ENCODE measurements at places on chromosomes 2 and 18. TPM values are rescaled to one million over a fixed set of nuclear protein-coding genes. Genes with fewer than 3 reads are reported as not detected.

- H3K36me3 ChIP-seq = no peaks in the 10 kb centered on the region
- no peak for DNase-seq
- H3K27me3 ChIP-seq = peaks cover 10% of the 10 kb centered on the region
Observed at GRCh38 chr18:63850020-63850419, 37.5 kb upstream of the SERPINB2 start.

DNA sequence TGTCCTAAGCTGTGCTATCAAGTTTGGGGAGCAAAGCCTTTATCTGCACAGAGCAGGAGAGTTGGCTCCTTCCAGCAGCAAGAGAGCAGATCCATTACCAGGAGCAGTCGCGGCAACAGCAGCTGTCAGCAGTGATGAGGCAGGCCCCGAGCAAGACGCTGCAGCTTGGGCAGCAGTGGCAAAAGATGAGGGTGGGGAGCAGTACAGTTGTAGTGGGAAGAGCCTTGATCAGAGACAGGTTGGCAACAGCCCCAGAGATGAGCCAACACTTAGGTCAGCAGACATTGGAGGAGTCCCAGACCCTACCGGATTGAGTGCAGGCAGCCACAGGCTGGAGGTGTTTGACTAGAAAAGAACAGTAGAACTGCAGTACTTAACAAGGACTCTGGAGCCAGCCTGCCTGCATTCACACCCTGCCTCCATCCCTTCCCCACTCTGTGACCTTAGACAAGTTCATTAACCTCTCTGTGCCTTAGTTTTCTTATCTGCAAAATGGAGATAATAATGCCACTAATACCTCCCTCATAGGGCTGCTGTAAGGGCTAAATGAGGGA is 117.1 kb upstream of the SERTAD2 start:
- H3K27ac ChIP-seq = no peak overlapping the region
- DNase-seq = no peak
- peaks cover 5% of the 10 kb centered on the region for H3K27me3 ChIP-seq
- H3K4me3 ChIP-seq = no peak overlapping the region
- peaks cover 17% of the 10 kb centered on the region for H3K4me1 ChIP-seq

DNA sequence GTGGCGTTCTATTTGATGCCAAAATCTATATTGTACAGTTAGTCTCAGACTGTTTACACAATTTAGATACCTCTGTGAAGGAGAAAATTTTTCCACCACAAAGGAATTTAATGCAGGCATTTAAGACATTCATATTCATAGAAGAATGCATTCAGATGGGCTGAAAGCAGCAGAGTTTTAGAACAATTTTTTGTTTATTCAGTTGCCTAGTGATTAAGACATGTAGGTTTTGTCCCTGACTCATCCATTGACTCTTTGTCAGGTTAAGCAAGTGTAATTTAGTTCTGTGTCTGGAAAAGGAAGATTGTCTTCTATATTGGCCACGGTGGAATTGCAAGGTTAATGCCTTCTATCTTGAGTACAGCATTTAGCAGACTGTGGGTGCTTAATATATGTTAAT is 515.0 kb downstream of the PARD3B start:
- H3K27ac ChIP-seq = no peak overlapping the region
- no peaks in the 10 kb centered on the region for H3K36me3 ChIP-seq
- H3K4me1 ChIP-seq = no peaks in the 10 kb centered on the region

GRCh38 chr2:176270100-176270750 is 983 bp downstream of the MTX2 start:
- no peak for DNase-seq
- H3K4me1 ChIP-seq = peaks cover 25% of the 10 kb centered on the region
- H3K36me3 ChIP-seq = no peaks in the 10 kb centered on the region
- H3K27me3 ChIP-seq = no peaks in the 10 kb centered on the region

DNA sequence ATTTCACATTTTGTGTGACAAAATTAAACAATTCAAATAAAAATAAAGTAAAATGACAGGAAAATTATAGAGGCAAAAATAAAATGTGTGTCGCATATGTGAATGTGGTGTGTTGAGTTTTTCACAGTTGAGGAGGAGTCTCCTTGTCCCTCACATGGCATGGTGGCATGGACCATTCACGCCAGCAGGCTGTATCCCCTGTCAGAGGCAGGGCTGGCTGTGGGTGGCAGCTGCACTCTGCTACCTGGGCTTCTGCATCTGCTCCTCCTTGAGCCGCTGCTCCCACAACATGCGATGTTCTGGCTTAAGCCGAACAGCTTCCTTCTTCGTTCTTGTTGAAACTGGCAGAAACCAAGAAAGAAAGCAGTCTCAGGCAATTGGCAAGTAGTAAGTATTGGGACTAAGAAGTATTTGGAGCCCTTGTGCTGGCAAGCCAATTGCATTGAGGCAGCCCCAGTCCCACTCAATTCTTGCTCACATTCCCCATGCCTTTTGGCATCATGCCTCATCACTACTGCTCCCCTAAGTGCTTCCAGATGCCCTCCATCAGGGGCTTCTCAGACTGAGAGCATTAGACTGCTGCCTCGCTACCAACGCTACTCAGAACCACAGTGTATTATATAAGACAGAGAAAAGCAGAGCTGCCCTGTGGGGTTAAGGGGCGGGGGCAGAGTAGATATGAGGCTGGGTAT is 177.9 kb upstream of the NABP1 start:
- no peaks in the 10 kb centered on the region for H3K36me3 ChIP-seq
- H3K27ac ChIP-seq = no peak overlapping the region
- no peak for DNase-seq
- no peak overlapping the region for H3K4me3 ChIP-seq
- no peaks in the 10 kb centered on the region for H3K4me1 ChIP-seq
- H3K27me3 ChIP-seq = no peaks in the 10 kb centered on the region

DNA sequence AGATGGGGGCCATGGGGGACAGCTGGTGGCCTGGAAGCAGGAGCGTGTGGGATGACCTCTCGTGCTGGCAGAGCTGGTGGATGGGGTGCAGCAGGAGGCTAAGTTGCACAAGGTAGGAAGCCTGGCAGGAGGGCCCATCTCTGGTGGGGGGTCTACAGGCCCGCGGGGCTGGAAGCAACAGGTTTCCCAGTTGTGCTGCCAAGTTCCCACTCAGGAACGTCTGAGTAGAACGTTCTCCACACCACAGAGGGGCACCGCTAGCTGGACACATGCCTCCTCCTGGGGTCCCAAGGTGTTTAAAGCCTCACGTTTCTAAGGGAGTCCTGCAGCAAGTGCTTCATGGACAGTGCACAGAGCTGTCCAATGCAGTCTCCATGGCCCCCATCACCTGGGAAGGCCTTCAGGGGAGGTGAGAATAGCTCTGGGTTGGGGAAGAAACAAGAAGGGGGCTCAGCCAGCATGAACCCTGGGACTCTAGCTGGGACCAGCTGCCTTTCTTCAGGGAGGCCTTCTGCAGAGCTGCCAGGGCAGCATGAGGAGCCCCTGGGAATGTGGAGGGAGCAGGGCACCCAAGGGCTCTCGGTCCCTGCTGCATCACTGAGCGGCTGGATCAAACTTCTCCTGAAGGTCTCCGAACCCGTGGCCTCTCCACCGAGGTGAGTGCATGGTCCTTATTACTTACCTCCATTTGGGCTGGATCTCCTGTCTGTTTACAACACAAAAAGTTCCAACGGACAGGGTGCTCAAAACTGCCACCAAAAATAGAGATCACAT is 80.0 kb downstream of the TWIST2 start:
- H3K4me1 ChIP-seq = no peaks in the 10 kb centered on the region
- H3K27me3 ChIP-seq = peaks cover 2% of the 10 kb centered on the region
- no peaks in the 10 kb centered on the region for H3K36me3 ChIP-seq
- H3K4me3 ChIP-seq = no peak overlapping the region
- no peak overlapping the region for H3K27ac ChIP-seq
- DNase-seq = no peak

PSMA8 gene
- polyA plus RNA-seq = 1.4 TPM

KIF1A gene
- polyA plus RNA-seq = not detected

CDKL4 gene
- polyA plus RNA-seq = not detected

ACOXL gene
- polyA plus RNA-seq = not detected

COL6A3 gene
- polyA plus RNA-seq = 0.04 TPM

CNGA3 gene
- polyA plus RNA-seq = not detected

SLC9A2 gene
- not detected for polyA plus RNA-seq

Data from immature natural killer cell (primary cell).